ENCODE measurements at places on chromosomes 11 and 22.

GRCh38 chr11:32847511-32847910 lies 17.8 kb downstream of the PRRG4 start:
- no peak for DNase-seq

DNA sequence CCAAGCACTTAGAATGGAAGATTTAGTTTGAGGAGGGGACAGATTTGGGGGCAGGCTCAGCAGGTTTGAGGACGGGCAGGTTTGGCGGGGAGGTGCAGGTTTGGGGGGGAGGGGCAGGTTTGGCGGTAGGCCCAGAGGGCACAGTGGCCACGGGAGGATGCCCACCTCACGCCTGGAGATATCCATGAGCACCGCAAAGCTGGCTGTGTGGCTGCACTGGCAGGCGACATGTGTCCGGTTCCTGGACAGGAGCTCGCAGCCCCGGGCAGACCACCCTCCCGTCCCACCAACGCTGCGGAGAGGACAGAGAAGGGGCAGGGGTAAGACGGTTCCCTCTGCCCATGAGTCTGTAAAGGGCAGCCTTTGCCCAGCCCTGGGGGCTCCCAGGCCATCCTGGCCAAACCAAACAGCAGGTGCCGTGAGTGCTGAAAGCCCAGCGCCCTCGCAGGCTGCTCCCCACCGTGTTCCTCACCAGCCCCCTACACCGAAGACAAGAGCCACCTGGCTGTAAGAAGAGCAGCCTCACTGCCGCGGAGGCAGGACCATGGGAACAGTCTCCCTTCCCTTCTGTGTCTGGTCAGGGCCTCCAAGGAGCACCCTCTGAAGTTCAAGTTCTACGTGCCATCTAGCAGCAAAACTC lies 43.0 kb downstream of the TRMU start:
- DNase-seq, result no peak

DNA sequence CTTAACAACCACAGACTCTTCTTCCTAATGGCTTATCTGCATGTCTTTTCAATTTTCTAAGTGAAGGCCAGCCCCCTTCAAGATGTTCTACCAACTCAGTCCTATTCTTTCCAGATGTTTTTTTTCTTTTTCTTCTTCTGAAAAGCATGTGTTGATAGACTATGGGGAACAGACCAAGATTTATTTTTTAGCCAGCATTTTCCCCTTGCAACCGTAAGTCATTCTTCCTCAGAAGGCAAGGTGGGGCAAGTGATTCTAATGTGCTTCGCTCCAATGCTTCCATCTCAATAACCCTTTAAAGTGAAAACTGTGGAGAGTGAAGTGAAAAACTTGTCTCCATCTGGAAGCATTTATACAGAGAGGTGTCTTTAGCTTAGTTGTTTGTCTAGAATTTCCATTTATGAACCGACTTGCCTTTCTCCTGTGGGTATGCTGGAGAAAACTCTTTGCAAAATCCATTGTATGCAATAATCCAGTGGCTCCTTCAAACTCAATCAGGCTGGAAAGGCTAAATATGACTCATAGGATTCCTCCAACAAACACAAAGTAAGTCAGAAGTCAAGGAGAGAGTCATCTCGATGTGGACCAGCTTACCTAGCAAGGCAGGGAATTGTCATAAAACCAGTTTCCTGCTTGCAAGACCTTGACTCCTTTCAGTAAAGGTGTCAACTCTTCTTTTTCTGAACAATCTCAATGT lies 83.7 kb downstream of the MAML2 start:
- no peak for DNase-seq

DNA sequence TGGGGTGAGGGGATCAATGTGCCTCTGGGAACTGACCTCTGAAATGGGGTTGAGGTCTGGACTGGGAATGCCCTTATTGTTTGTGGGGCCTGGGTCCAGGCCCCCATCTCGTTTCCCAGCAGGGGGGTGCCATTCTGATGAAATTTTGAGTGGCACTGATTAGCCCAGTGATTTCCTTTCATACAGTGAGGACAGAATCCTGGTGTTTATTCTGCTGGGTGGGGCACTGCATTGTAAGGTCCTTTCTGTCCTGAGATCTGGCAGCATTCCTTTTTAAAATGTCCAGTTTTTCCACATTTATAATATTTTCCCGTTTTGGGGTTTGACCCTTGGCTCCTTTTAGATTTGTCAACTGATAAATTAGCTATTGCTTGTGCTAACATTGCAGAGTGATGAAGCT lies 27.1 kb downstream of the OR10A6 start:
- no peak for DNase-seq

DNA sequence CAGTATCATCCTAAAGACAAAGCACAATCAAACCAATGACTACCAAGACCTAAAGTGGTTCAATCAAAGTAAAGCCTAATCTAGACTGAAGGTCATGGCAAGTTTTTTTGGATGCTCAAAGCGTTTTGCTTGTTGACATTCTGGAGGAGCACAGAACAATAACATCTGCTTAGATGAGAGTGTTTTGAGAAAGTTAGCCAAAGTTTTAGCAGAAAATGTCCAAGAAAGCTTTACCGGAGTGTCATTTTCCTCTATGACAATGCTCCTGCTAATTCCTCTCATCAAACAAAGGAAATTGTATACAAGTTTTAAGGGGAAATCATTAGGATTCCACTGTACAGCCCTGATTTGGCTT lies 256.9 kb upstream of the FAT3 start:
- no peak for DNase-seq

DNA sequence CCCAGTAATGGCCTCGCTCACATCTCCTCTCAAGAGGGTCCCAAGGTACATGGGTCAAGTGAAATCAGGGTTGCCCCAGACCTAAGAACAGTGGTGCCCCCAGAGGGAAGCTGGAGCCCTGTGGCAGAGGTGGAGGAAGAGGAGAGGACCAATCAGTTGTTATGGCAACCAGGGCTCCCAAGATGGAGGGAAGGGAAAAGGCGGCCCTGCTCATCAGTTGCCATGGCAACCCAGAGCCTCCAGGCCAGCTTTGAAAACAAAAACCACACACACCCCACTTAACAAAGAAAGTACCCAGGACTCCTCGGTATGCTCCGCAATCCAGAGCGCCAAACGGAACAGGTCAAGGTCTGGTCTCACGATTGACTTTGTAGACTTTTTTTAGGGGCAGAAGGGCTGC lies 53.5 kb upstream of the SLC35C1 start:
- no peak for DNase-seq

- DNase-seq, result no peak
Observed at GRCh38 chr11:86608251-86608799, 64.1 kb downstream of the ME3 start.

- no peak for DNase-seq
Observed at GRCh38 chr22:28986366-28986765, 75.3 kb downstream of the C22orf31 start.

- no peak for DNase-seq
Observed at GRCh38 chr11:65288706-65289536, 25.7 kb upstream of the CDC42EP2 start.

DNA sequence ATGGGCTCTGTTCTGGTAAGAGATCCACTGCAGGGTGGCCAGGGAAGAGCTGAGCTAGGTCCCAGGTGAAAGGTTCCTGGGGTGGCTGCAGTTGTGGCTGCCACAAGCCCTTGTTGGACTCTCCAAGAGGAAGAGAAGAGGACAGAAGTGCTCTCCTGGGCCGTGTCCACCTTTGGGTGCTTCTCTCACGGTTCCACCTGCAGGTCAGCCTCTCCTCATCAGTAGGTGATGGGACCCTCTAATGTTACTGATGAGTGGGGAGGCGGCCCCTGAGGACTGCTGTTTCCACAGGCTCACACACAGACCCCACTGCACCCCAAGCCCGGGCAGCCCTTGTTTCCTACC lies 804.9 kb downstream of the BRD1 start:
- no peak for DNase-seq

GRCh38 chr22:43273902-43274484 lies 69.2 kb downstream of the SCUBE1 start:
- DNase-seq, result no peak

- peak; percentile 91 for DNase-seq
Observed at GRCh38 chr11:57288771-57289579, 35.8 kb downstream of the TNKS1BP1 start.

GRCh38 chr22:35470903-35471321 lies 69.7 kb upstream of the RASD2 start:
- no peak for DNase-seq

All from non-pigmented ciliary epithelial cell (primary cell).